IMR-90 (cell line): ENCODE measurements at places on chromosomes 12 and 14.
A peak's percentile ranks its signal among the peaks of the same experiment; 100 is the strongest.

DNA sequence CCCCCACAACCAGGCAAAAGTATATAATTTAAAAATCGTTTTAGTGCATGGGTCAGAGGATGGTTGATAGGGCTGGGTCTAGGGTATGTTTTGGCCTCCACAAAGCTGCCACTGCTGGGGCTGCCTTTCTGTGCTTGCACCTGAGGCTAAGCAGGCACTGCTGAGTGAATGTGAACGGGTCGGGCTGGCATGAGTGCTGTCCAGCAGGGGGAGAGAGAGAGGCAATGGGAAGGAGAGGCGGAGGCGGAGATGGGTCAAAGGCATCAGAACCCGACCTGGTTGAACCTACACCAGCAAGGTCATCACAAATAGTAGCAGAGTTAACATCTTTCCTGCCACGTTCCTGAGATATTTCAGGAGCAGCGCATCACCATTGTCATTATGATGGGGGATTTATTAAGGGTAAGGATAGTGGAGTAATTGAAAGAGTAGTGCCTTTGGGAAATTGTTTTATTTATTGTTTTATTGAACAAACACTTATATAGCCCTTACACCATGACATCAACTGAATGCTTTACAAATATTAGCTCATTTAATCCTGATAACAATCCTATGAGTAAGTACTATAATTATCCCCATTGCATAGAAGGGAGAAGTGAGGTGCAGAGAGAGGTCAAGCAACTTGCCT, 5.8 kb upstream of the NRXN3 start:
- H3K4me1 ChIP-seq: no peaks in the 10 kb centered on the region
- H3K4me3 ChIP-seq: no peak overlapping the region
- no peak overlapping the region for H3K27ac ChIP-seq
- H3K27me3 ChIP-seq: no peaks in the 10 kb centered on the region
- H3K36me3 ChIP-seq: no peaks in the 10 kb centered on the region

DNA sequence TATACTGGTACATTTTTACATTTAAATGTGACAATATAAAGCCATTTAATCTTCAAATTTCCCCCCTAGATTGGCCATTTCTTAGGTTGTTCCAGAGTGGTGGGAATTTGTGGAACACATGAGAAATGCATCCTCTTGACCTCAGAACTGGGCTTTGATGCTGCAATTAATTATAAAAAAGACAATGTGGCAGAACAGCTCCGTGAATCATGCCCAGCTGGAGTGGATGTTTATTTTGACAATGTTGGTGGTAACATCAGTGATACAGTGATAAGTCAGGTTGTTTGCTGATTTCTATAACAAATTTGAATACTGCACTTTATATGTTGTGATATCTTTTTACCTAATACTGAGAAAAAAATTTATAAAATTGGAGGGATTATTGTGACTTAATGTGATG, 7.6 kb upstream of the ZNF410 start:
- peaks cover 4% of the 10 kb centered on the region; the same call in 1 of the 2 replicates for H3K4me1 ChIP-seq
- H3K27ac ChIP-seq: no peak overlapping the region
- H3K27me3 ChIP-seq: no peaks in the 10 kb centered on the region

GRCh38 chr14:94770251-94770749, 387 bp upstream of the GSC start:
- no peaks in the 10 kb centered on the region for H3K36me3 ChIP-seq
- H3K4me3 ChIP-seq: no peak overlapping the region
- H3K27ac ChIP-seq: no peak overlapping the region
- H3K4me1 ChIP-seq: no peaks in the 10 kb centered on the region
- DNase-seq: peak; percentile 20

DNA sequence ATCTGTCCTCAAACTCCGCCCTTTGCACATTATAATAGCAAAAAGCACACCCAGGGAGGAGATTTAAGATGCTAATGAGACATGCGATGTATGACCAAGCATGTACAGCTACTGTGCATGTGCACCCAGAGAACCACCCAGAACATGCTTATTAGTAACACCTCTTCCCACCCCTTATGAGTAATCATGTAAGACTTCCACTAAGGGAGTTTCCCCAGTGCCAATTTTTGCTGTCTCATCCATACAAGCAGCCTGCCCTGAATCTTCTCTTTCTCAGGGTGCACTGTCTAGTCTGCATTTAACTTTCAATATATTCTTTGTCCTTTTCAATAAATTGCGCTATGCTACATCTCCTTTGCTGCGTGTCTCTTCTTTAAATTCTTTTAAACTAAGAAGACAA, 830.0 kb upstream of the NOVA1 start:
- no peak for DNase-seq
- no peak overlapping the region for H3K27ac ChIP-seq
- H3K4me1 ChIP-seq: no peaks in the 10 kb centered on the region
- no peaks in the 10 kb centered on the region for H3K36me3 ChIP-seq

DNA sequence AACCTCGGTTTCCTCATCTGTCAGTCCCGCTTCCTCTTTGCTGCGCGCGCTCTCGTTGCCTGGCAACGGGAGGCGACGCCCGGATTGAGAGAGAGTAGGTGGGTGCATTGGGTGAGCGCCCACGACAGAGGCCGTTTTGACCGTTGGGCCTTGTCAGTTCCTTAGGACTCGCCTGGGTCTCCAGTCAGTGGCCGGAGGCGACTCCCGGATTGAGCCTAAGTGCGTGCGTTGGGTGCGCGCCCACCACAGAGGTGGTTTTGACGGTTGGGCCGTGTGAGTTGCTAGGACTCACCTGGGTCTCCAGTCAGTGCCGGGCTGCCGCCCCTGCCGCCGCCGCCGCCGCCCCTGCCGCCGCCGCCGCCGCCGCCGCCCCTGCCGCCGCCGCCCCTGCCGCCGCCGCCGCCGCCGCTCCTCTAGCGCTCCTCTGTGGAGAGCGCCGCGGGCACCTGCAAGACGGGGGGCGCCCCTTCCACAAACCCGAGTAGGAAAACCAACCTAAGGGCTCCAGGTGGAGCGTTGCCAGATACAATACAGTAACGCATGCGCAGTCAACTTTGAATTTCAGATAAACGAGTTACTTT, 37.2 kb downstream of the APOBEC1 start:
- H3K4me3 ChIP-seq: no peak overlapping the region
- no peak for DNase-seq
- no peak overlapping the region for H3K27ac ChIP-seq
- no peaks in the 10 kb centered on the region for H3K27me3 ChIP-seq
- H3K36me3 ChIP-seq: no peaks in the 10 kb centered on the region
- H3K4me1 ChIP-seq: no peaks in the 10 kb centered on the region

GRCh38 chr14:71324767-71325272, 417.6 kb downstream of the PCNX1 start:
- H3K4me1 ChIP-seq: peaks cover 8% of the 10 kb centered on the region
- DNase-seq: peak; percentile 38
- H3K4me3 ChIP-seq: no peak overlapping the region
- no peaks in the 10 kb centered on the region for H3K36me3 ChIP-seq

DNA sequence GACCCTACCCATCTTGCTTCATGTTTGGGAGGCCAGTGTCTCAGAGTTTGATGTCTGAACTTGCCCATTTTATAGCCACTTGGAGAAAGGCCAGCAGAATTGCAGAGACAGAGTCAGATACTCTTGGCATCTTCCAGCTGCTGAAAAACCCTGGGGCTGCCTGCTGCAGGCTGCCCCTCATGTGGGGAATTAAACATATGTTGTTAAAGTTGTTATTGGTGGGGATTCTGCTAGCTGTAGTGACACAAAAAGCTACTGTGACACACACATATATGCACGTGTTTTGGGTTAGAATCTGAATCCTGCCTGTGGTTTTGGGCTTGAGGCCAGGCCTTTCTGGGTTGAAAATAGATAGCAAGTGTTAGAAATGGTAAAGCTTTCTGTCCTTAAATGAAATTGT, 1288.4 kb downstream of the AACS start:
- no peak for DNase-seq
- H3K27ac ChIP-seq: no peak overlapping the region
- no peaks in the 10 kb centered on the region for H3K36me3 ChIP-seq
- H3K27me3 ChIP-seq: no peaks in the 10 kb centered on the region

DNA sequence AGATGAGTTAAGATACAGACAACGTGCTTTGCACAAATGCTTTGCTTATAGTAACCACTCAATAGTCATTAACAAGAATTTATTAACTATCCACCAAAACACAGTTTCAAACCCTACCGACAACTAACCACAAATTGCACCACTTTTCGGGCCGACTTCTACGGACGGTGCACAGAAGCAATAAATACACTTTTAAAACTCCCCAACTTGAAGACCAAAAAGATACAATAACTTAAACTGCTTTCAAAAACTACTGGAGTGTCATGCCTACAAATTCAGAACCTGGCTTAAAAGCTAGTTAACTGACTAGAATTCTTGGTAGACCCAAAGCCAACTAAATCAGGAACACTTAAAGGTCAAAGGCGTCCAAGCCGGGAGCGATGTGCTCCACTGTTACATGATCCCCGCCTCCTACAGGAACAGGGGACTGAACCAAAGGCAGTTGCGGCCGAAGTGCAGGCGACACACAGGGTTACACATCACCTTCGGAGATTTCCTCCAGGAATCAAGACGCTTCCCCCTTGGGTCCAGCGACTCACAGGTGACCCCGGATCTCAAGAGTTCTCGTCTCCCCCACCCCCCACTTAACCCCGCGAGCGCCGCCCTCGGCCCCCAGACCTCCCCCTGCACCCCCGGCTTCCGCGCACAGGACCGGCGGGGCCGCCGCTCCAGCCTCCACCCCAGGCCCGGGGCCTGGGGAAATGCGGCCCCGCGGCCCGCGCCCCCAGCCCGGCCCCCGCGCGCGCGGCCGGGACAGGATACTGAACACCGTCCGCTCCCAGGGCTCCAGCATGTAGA, 507 bp downstream of the SPTSSA start:
- peak overlapping the region; percentile 80 for H3K27ac ChIP-seq
- H3K27me3 ChIP-seq: no peaks in the 10 kb centered on the region
- peak overlapping the region; percentile 82 for H3K4me3 ChIP-seq
- peak; percentile 52 for DNase-seq
- no peaks in the 10 kb centered on the region for H3K36me3 ChIP-seq

GRCh38 chr14:105492031-105492970, 1.3 kb downstream of the TEDC1 start:
- H3K4me3 ChIP-seq: no peak overlapping the region
- DNase-seq: no peak
- H3K4me1 ChIP-seq: peaks cover 2% of the 10 kb centered on the region; the same call in 1 of the 2 replicates
- peaks cover 5% of the 10 kb centered on the region; the same call in 1 of the 2 replicates for H3K27me3 ChIP-seq

DNA sequence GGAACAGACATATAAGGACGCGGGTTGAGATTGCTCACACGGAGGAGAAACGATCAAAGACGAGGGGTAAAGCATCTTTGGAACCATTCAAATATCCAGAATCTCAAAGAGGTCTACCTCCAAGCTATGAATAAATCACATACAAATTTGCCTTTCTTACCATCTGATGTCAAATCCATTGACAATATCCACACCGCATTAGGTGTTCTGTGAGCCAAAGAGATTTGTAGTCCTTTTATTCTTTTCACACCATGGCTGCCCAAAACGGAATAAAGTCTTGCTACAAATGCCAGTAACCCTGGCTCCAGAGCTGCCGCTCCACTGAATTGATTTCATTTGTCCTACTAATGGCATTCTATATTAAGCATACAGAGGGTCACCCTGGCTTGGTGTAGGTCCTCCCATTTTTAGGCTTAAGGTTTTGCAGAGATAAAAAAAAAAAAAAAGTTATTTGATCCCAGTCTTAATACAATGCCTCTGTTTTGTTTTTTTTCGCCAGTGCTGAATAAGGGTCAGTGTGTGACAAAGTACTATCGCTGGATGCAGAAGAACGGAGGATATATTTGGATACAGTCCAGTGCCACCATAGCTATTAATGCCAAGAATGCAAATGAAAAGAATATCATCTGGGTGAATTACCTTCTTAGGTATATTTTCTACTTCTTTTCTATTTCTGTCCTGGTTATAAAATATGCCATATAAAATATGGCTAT, 157.3 kb downstream of the EGLN3 start:
- no peaks in the 10 kb centered on the region for H3K36me3 ChIP-seq
- H3K4me1 ChIP-seq: no peaks in the 10 kb centered on the region
- no peak overlapping the region for H3K27ac ChIP-seq
- no peak overlapping the region for H3K4me3 ChIP-seq
